Activated CD8-positive, alpha-beta memory T cell treated with anti-CD3 and anti-CD28 coated beads, Interleukin-2, amount 10 ng/mL, durations not matched to agents 7 days and 5 days (primary cell): ENCODE measurements at places on chromosomes 2 and 18.

DNA sequence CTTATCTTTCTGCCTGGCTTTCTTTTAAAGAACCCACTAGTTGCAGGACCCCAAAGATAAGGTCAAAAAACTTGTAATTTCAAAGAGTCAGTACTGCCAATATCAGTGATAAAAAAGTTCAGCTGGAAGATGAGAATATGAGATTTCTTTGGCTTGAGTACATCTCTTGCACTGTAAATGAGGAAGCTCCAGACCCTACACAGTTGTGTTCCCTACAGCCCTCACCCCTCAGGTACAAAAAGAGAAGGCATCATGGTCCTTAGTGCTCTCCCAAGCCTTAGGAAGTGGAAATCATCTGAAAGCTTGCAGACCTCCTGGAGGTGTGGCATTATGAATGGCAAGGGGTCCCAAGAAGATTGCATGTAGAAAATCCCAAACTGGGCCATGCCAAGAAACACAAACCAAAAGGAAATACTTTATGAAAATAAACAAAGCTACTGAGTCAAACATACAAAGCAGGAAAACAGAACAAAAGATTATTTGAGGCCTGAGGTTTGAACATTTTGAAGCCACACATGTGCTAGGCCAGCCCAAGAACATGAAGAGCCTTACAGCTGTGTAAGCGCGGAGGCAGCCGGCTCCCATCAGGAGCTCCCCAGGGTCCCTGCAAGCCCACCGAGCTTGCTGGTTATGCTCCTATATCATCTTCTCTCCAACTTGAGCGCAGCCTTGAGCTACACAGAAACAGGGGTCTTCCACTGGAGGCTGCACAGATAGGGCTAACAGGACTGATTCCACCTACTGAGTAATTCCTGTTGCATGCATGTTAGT lies 217.0 kb downstream of the OSR1 start:
- H3K27ac ChIP-seq, result no peak overlapping the region
- no peaks in the 10 kb centered on the region for H3K36me3 ChIP-seq
- H3K27me3 ChIP-seq, result no peaks in the 10 kb centered on the region
- H3K4me1 ChIP-seq, result no peaks in the 10 kb centered on the region
- DNase-seq, result no peak

GRCh38 chr2:109481599-109481998 lies 132.2 kb downstream of the SEPTIN10 start:
- no peak overlapping the region for H3K27ac ChIP-seq
- DNase-seq, result no peak
- no peaks in the 10 kb centered on the region for H3K36me3 ChIP-seq
- H3K4me3 ChIP-seq, result no peak overlapping the region

DNA sequence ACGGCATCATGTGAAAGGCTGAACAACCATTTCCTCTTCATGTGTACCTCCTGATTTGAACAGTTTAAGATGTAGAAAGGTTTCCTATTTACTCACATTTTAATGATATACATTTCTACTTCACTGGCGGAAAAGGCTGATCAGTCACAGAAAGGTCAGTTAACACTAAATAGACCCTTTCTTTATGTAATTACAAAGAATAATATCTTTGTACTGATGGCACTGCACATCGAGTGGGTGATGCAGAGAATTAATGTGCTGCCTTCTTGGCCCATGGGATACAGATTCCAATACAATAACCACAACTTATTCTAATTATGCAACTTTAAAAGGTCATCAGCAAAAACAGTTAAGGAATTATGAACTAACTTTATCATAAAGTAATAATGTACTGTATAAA lies 328.5 kb upstream of the KLHL14 start:
- no peaks in the 10 kb centered on the region for H3K36me3 ChIP-seq
- H3K4me1 ChIP-seq, result no peaks in the 10 kb centered on the region
- no peak overlapping the region for H3K27ac ChIP-seq
- no peak for DNase-seq

GRCh38 chr18:2882201-2882600 lies 35.4 kb downstream of the EMILIN2 start:
- peaks cover 22% of the 10 kb centered on the region for H3K4me1 ChIP-seq
- no peak for DNase-seq
- H3K4me3 ChIP-seq, result no peak overlapping the region
- peaks cover 2% of the 10 kb centered on the region for H3K27me3 ChIP-seq
- H3K36me3 ChIP-seq, result peaks cover 8% of the 10 kb centered on the region

GRCh38 chr2:173296235-173296634 lies 58.4 kb upstream of the CDCA7 start:
- DNase-seq, result no peak
- H3K36me3 ChIP-seq, result peaks cover 3% of the 10 kb centered on the region

GRCh38 chr2:212535996-212536816 lies 2.4 kb downstream of the ERBB4 start:
- DNase-seq, result no peak
- H3K4me1 ChIP-seq, result peaks cover 7% of the 10 kb centered on the region
- peak overlapping the region; percentile 56 for H3K27ac ChIP-seq
- H3K36me3 ChIP-seq, result peaks cover 2% of the 10 kb centered on the region
- peaks cover 61% of the 10 kb centered on the region for H3K27me3 ChIP-seq

GRCh38 chr2:223613017-223613950 lies 11.1 kb upstream of the SCG2 start:
- no peak overlapping the region for H3K27ac ChIP-seq
- no peak overlapping the region for H3K4me3 ChIP-seq
- H3K36me3 ChIP-seq, result no peaks in the 10 kb centered on the region
- no peaks in the 10 kb centered on the region for H3K4me1 ChIP-seq
- no peak for DNase-seq

DNA sequence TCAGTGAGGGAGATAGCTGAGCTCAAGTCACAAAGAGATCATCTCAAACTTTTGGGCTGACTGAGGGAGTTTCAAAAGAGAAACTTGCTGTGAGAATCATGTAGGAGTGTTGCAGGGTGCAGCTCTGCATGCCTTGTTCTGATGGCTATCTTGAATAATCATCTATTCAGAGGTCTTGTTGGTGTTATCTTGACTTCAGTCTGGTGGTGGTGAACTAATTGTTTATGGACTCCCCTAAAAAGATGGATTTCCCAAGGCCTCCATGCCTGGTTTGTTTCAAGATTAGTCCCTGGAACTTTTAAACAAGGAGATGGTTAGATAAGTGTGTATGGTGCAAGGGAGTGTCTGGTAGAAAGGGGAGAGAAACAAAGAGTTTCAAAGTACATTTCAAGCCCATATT lies 29.8 kb downstream of the SLC39A6 start:
- H3K4me3 ChIP-seq, result no peak overlapping the region
- H3K27ac ChIP-seq, result no peak overlapping the region
- DNase-seq, result no peak
- H3K27me3 ChIP-seq, result peaks cover 11% of the 10 kb centered on the region
